IMR-90 (cell line): ENCODE measurements at places on chromosomes 7 and 10. TPM values are rescaled to one million over a fixed set of nuclear protein-coding genes. Genes with fewer than 3 reads are reported as not detected.

DNA sequence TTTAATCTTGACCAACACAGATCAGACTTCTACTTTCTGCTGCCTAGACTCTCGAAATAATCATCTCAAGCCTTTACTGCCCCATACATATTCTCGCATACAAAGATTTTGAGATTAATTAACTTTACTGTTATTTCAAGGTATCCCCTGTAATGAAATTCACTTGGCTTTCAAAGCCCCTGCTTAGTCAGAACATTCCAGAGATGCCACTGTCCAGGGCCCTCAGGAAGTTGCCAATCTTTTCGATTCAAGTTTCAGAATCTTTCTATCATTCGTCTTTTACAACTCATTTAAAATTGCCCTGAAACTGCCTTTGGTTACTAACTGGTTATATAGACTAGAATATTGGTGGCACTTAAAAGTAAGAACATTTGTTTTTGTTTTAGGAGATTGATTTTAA is 320.2 kb downstream of the CDK14 start:
- DNase-seq, result no peak

INHBA gene
- total RNA-seq, result 112 and 133 TPM in 2 replicates

CTNNA3 gene
- total RNA-seq, result 0.83 and 0.90 TPM in 2 replicates

DNA sequence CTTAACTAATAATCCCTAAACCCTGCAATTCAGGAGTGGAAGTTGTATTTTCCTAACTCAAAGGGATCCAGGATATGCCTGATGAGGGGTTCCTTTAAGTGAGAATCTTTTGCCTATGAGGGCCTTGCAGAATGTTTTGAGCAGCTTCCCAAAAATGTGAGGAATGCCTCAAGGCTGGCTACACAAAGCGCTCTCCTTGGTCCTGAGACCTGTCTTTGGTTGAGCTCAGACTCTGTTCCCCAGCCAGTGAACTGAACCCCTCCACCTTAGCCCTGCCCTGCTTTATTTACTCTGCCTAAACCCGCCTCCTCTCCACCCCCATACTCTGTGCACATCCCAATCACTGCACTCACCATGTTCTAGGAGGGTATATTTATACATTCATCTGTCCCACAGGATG is 108.6 kb downstream of the NRCAM start:
- peak; percentile 49 for DNase-seq

DNA sequence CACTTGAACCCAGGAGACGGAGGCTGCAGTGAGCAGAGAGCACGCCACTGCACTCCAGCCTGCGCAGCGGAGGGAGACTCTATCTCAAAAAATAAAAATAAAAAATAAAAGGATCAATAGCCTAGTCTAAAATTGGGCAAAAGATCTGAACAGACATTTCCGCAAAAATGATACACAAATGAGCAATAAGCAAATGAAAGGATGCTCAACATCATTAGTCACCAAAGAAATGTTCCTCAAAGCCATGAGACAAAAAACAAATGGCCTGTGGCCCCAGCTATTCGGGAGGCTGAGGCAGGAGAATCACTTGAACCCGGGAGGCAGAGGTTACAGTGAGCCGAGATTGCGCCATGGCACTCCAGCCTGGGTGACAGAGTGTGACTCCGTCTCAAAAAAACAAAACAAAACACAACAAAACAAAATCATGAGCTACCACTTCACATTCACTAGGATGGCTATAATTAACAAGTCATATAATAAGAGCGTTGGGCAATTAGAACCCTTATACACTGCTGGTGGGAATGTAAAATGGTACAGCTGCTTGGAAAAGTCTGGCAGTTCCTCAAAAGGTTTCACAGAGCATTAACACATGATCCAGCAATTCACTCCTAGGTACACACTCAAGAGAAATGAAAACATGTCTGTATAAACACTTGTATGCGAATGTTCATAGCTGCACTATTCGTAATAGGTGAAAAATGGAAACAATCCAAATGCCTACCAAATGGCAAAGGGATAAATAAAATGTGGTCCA is 3.1 kb downstream of the DAGLB start:
- DNase-seq, result peak; percentile 60

DNA sequence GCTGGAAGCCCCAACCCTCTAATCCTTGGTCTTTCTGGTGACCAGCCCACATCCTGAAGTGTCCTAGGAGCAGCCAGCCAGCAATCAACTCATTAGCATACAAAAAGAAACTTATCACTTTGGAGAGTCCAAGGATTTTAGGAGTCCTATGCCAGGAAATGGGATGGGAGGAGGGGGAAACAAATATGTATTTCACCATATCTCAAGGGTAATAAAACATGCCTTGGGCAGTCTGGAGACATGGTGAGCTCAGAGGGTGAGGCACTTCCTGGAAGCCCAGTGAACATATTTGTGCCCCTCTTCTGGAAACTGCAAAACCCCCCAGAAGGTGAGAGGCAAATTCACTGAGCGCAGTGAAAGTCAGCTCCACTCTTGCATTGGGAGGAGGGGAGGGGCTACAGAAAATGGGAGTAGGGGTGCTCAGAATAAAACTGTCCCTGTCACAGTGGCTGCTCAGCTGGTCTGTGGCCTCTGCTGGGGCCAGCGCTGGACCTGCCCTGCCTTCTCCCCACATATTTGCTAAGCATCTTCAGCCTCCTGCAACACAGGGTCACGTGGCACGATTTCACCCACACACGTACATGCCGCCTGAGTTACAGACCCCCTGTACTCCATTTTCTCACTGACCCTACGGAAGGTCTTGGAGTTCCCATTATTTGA is 17.7 kb upstream of the ZMIZ1 start:
- DNase-seq, result no peak

GRCh38 chr10:113047605-113047962 is 97.5 kb downstream of the TCF7L2 start:
- no peak for DNase-seq

GRCh38 chr10:71980181-71981014 is 16.2 kb downstream of the CHST3 start:
- DNase-seq, result peak; percentile 48

TMEM106B gene
- 59.5 and 82.8 TPM in 2 replicates for total RNA-seq

- peak; percentile 90 for DNase-seq
These were observed 220.0 kb downstream of the ARHGAP21 start for GRCh38 chr10:24503461-24504320.

PTER gene
- total RNA-seq, result 5.0 and 6.9 TPM in 2 replicates

DNA sequence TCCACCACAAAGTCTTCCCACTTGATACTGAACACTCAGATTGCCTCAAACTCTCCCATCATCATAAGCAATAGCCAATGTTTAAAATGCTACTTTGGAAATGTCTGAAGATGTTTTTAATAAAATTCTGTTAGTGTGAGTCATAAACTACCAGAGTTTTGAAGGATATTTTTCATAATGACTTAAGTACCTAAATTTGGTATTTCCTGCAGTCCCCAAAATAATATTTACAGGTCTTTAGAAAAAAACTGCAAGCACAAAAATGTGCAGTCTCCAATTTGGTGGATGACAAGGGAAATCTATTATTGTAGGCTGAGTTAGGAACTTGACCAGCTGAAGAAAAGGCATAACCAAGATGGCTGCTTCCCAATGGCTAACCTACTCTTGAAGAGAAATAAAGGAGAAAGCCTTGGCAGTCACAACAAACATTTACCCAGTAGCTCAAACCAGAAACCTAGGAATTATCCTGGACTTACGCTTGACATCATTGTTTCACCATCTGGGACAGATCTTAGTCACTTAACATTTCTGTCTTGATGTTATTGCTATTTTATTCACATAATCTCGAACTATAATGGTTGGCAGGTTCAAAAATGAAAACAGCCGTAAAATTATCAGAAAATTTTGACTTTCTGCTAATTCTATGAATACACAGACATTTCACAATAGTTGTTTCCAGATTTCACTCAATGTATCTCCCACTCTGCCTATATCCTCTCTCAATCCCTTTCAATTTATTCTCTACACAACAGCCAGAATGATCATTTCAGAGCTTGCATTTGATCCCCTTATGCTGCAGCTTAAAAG is 111.2 kb upstream of the STEAP1B start:
- peak; percentile 79 for DNase-seq

GRCh38 chr7:45402480-45403218 is 171.5 kb upstream of the ADCY1 start:
- peak; percentile 31 for DNase-seq

DNA sequence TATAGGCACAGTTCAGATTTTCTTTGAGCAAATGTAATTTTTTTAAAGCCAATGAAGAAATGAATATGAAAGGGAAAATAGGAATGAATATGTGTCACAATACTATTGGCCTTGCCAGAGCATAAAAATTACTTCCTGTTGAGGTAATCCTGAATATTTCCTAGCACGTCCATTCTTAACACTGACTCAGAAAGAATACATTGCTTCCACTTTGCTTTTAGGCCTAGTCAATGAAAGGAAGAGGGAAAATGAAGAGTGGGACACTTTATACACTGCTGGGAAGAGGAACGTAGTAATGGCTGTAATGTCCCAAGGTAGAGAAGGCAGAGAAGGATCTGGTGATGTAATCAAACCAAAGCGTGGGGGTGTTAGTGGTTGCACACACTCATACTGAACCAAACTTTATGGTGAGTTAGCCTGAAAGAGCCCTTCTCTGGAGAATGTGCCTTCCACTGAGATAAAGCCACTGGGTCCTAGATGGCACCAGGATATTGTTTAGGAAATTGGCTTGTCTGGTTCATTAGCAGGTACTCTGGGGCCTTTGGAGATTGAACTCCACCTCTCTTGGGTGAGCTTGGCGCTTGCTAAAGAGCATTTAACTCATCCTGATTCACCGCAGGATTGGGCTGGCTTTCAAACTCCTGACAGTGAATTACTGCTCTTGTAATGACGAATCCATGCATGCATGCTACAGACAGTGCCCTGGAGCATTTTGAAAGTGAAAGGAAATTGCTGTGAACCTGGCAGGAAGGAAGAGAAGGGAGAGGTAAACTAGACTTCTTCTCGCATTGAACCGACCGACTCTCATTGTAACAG is 254.9 kb downstream of the KIAA1217 start:
- DNase-seq, result peak; percentile 98

DNA sequence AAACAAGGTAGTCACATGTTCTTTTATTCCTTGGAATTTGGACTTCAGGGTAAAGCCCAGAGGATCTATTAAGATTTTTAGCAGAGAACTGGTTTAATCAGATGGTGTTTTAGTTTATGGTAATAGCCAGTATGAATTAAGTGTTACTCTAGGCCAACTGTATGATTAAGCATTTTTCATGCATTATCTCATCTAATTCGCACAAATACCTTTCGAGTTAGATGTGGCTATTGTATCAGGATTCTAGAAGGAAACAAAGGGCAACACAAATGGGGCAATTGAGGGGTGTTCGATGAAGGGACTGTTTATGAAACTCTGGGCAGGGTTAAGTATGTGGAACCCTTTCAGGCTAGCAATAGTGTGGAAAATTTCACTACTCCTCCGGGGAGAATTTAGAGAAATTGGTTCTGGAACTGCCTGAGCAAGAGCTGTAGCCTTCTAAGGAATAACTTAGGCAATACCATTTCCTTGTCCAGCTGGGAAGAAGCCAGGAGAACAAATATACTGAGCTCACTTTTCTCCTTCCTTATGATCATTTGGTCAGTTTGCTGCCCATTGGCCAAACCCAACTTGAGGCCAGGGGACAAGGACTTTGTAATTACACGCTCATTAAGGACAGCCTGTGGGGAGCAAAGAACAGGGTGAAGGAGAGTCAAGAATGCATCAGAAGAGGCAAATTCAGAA is 319.0 kb upstream of the FZD1 start:
- peak; percentile 61 for DNase-seq

- no peak for DNase-seq
These were observed 44.9 kb downstream of the TLL2 start for GRCh38 chr10:96468845-96469244.

RARRES2 gene
- total RNA-seq, result not detected in 2 replicates

MBLAC1 gene
- 0.56 and 0.72 TPM in 2 replicates for total RNA-seq

IL6 gene
- total RNA-seq, result 15.2 and 18.3 TPM in 2 replicates

ASB10 gene
- not detected in 2 replicates for total RNA-seq
